Fibroblast of lung (primary cell): ENCODE measurements at places on chromosomes 7 and 10. TPM values are rescaled to one million over a fixed set of nuclear protein-coding genes. Genes with fewer than 3 reads are reported as not detected.

DNA sequence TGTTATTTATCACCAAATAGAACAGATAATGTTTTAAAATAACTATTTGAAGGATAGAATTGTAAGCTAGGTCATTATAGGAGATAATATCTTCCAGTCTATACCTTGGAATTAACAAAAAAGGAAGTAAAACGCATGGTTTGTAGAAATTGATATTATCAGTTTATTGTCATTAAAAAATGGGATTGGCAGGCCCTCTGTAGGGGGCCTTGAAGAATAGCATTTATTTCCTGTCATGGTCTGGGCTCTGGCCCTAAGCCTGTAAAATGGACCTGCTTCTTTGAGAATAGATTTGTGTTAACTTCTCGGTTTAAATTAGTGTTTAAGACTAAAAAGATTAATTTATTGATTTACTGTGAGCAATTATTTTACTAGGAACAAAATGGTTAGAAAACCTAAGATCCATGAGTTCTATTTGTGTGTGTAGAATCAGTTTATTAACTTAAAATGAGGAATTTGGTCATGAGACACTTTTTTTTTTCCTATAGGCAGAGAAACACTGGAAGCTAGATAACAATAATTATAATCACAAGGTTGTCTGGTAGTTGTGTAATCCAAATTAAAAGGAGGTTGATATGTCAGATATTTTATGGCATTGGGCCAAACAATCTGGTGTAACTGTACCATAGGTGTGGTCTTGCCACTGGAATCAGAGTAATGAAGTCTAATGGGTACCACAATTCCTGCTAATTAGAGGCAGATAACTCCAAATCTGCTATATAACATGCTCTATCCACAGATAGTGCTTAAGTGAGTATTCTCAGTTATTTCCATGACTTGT lies 197.4 kb upstream of the FOXP2 start:
- peak; percentile 9 for DNase-seq

Gene HOXA6
- 3.6 and 4.4 TPM in 2 replicates for total RNA-seq

GRCh38 chr7:124155432-124156022 lies 122.7 kb upstream of the TMEM229A start:
- peak; percentile 3 for DNase-seq

Gene SDHAF3
- 7.3 and 8.7 TPM in 2 replicates for total RNA-seq

- DNase-seq: peak; percentile 29
These were observed 51.2 kb upstream of the TMEM229A start for GRCh38 chr7:124084024-124084423.

Gene LIPM
- not detected in 2 replicates for total RNA-seq

DNA sequence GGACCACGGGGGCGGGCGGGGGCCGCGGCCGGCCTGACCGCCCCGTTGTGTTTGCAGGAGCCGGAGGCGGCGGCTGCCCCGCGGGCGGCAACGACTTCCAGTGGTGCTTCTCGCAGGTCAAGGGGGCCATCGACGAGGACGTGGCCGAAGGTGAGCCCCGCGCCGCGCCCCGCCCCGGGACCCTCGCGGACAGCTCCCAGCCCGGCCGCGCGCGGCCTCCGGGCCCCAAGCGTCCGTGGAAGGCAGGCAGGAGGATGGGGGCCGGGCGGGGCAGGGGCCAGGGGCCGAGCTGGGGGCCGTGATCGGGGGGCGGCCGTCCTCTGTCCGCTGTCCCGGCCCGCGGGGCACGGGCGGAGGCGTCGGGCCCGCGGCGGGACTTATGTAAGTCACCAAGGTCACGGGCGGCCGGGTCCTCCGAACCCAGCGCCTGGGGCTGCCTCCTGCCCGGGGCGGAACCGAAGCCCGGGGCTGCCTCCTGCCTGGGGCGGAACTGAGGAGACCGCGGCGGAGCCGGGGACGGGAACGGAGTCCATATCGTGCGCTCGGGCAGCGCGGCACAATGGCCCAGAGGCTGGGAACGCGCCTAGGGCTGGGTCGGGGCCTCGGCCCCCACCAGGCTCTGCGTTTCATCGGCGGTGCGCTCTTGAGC lies 497 bp downstream of the PPP2R2D start:
- peak; percentile 20 for DNase-seq

Gene STEAP4
- 0.26 and 0.99 TPM in 2 replicates for total RNA-seq

DNA sequence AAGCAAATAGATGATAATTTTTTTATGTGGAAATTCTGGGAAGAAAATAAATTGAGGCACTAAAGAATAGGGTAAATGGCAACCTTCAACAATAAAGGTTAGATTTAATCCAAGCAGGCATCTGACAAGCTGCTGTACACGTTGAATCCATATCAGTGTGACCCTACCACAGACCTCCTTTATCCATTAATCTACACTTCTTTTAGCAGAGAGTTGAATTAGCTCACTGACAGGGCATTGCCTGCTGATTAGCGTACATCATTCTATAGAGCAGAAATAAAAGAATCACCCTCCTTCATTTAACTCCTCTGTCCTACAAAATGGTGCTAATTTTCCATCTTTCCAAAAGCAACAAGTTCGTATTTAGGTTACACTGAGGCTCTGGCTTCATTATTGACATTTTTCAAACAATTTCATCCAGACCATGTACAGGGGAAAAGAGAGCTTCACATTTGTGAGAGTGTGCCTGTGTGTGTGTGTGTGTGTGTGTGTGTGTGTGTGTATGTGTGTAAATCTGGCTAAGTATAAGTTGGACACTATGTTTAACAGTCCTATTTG lies 356.0 kb downstream of the TFEC start:
- no peak for DNase-seq

- DNase-seq: peak; percentile 57
These were observed 77.7 kb downstream of the OTUD1 start for GRCh38 chr10:23516530-23516929.

DNA sequence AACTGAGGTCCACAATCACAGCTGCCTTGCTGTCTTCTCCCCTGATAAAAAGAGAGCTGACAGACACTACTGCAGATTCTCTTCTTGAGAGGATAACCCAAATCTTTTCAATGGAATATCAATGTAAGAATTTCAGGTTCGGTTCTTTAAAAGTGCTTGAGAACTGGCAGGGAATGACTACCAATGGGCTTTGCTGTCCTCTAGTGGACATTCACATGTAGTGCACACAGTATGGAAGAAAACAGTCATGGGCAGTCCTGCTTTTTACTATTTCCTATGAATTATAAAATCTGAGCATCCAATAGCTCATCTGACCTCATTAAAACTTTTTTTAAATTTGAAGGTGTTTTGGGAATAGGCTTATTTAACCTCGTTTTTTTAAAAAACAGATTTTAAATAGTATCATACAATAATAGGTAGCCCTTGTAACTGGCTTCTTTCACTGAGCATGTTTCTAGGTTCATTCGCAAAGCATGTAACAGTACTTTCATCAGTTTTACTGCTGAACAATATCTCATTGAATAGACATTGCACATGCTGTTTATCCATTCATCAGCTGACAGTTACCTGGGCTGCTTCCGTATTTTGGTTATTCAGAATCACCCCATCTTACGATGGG lies 18.3 kb downstream of the FZD9 start:
- DNase-seq: peak; percentile 77

DNA sequence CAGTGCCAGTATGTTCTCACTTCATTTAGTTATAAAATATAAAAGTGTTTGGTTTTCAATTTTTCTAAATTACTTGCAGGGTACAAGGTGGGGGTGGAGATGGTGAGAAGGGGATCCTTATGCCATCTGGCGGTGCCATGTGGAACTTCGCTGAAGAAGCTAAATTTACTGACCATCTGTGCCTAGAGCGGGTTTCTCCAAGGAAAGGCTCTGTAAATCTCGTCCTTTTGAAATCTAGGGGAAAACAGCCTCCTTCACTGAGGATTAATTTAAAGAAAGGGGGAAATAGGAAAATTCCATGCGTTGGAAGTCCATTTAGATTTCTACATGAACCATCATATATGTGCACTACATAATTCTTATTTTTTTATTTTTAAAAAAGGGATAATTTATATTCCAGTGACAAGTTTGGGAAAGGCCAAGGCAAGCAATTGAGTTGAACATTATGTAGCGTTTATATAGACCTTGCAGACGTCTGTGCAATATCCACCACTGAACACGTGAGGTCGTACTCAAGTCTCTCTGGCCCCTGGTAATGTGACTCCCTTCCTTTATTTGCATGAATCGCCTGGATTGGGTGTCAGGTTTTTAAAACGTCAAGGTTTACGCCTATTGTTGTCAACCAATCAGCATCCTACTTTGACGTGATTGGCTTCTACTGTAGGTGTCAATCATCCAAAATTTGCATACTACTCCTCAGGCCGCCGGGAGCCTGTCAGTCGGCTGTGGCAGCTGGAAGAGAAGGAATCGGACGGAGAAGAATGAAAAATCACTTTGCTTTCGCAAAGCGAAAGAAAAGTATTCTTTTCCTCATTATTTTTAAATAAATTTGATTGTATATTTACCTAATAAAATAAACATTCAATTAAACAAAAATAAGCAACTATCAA lies 297.1 kb upstream of the NFE2L3 start:
- peak; percentile 100 for DNase-seq

- no peak for DNase-seq
These were observed 7.0 kb downstream of the AQP1 start for GRCh38 chr7:30918676-30919075.

DNA sequence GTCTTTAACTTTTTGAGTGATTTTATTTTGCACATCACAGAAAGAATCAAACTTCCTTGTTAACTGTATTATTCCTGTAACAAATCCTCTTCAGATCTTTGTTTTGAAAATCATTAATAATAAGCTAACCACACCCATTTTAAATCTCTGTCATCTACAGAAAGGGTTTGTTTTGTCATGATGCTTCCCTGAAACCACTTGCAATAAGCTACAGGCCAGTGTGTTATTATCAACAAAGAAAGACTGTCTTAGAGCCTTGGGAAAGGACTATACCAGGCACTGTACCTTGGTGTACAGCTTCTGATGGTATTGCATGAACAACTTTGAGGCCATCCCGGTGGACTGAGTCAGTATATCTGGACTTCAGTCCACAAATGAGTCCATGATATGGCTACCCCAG lies 145.3 kb upstream of the FAM3C start:
- DNase-seq: no peak

GRCh38 chr10:85922356-85923129 lies 444.1 kb downstream of the GRID1 start:
- DNase-seq: no peak
